B cell (primary cell): ENCODE measurements at places on chromosomes 3 and 15. TPM values are rescaled to one million over a fixed set of nuclear protein-coding genes. Genes with fewer than 3 reads are reported as not detected.

The CHL1 gene
- 5.4 and 6.2 TPM in 2 replicates for polyA plus RNA-seq

The DPPA2 gene
- 0.12 TPM in 1 of 2 replicates, not detected in the other for polyA plus RNA-seq

The ZMAT3 gene
- polyA plus RNA-seq = 3.6 and 4.3 TPM in 2 replicates

The RPN1 gene
- polyA plus RNA-seq = 40.4 and 47.7 TPM in 2 replicates

The CLRN1 gene
- polyA plus RNA-seq = not detected in 2 replicates

The SCN11A gene
- 0.07 and 0.14 TPM in 2 replicates for polyA plus RNA-seq

The CLDN11 gene
- polyA plus RNA-seq = 0.25 and 0.26 TPM in 2 replicates

The SI gene
- not detected in 2 replicates for polyA plus RNA-seq

The KNG1 gene
- not detected in 2 replicates for polyA plus RNA-seq

The THSD4 gene
- not detected in 2 replicates for polyA plus RNA-seq

The EPHB1 gene
- 0.01 and 0.06 TPM in 2 replicates for polyA plus RNA-seq

The ARRDC4 gene
- polyA plus RNA-seq = 6.7 and 13.1 TPM in 2 replicates

The TMCO5A gene
- polyA plus RNA-seq = not detected in 2 replicates

GRCh38 chr15:100941536-100941935 is 22.4 kb downstream of the LRRK1 start:
- H3K36me3 ChIP-seq = no peaks in the 10 kb centered on the region
- H3K27me3 ChIP-seq = no peaks in the 10 kb centered on the region
- peak; percentile 37 for DNase-seq
- peaks cover 39% of the 10 kb centered on the region for H3K4me1 ChIP-seq
- no peak overlapping the region for H3K27ac ChIP-seq
- H3K4me3 ChIP-seq = no peak overlapping the region

DNA sequence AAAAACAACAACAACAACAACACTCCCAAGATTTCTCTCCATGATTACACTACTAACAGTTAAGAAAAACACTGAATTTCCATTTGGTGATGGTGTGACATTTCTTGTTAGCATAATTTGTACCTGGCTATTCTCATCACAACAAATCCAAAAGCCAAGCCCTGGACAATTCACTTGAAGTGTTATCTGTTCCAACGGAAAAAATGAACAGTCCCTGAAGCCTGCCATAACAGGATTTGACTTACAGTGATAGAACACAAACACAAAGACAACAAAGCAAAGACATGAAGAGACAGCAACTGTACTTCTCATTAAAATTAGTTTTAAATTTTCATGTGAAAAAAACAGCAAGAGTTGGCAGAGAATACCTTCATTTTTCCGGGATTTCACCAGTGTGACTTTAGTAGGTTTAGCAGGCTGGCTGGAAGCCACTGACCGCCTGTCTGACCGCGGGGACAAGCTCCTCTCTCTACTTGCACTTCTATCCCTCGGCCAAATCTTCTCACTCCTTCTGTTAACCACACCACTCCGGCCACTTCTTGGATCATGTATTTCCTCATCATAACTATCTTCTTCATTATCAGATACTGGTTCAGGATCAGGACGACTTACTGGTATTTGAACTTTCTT is 56.3 kb downstream of the TJP1 start:
- no peak overlapping the region for H3K27ac ChIP-seq
- no peaks in the 10 kb centered on the region for H3K27me3 ChIP-seq
- DNase-seq = no peak
- no peaks in the 10 kb centered on the region for H3K36me3 ChIP-seq

GRCh38 chr3:127970966-127971592 is 56.0 kb downstream of the KBTBD12 start:
- H3K27ac ChIP-seq = no peak overlapping the region
- no peaks in the 10 kb centered on the region for H3K36me3 ChIP-seq
- no peak overlapping the region for H3K4me3 ChIP-seq
- peaks cover 2% of the 10 kb centered on the region for H3K27me3 ChIP-seq

GRCh38 chr3:45434996-45435395 is 46.6 kb downstream of the LARS2 start:
- no peak for DNase-seq
- H3K27ac ChIP-seq = no peak overlapping the region

GRCh38 chr15:43370310-43370974 is 401 bp downstream of the ZSCAN29 start:
- DNase-seq = no peak
- peaks cover 31% of the 10 kb centered on the region for H3K4me1 ChIP-seq
- peak overlapping the region; percentile 83 for H3K4me3 ChIP-seq
- H3K36me3 ChIP-seq = no peaks in the 10 kb centered on the region
- H3K27ac ChIP-seq = peak overlapping the region; percentile 43

DNA sequence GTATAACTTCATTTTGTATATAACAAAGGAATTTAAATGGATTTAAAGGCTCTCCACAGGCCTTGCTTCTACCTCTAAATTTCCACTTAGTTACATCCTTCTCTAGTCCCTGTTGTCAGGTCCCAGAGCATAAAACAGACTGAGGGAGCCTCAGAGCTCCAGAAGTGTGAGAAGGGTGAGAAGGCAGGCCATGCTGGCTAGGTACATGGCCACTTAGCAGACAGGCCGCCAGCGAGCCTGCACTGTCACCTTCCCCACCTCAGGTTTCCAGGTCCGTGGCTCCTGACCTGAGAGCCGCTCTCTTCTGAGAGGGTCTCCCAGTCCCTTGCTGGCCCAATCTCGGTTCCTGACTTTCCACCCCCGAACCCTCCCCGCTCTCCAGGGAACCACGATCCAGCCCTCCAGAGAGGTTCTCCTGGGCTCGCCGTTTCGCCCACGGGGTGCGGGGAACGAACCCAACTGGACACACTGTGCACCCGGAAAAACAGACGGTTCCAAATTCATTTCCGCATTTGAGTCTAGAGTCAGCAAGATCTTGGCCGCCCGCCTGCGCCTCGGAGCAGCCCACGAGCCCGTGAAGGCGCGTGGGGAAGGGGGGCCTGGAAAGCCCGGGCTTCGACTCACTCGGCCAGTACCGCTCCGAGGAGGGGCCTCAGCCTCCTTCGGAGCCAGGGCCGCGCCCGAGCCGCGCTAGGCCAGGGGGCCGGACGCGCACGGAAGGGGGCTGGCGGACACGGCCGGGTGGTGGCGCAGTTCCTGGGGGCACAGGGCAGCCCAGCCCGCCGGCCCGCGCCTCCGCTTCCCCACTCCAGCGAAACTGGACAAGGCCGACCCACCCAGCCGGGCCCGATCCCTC is 16.7 kb upstream of the SOX2 start:
- no peaks in the 10 kb centered on the region for H3K36me3 ChIP-seq
- H3K27me3 ChIP-seq = peaks cover 35% of the 10 kb centered on the region
- H3K4me3 ChIP-seq = no peak overlapping the region
- H3K27ac ChIP-seq = no peak overlapping the region
- DNase-seq = peak; percentile 13

- DNase-seq = no peak
- H3K27ac ChIP-seq = no peak overlapping the region
- no peaks in the 10 kb centered on the region for H3K27me3 ChIP-seq
- no peak overlapping the region for H3K4me3 ChIP-seq
- no peaks in the 10 kb centered on the region for H3K4me1 ChIP-seq
Observed at GRCh38 chr15:98626153-98626552, 22.2 kb upstream of the IGF1R start.

GRCh38 chr3:136818769-136819391 is at the start of gene SLC35G2:
Gene SLC35G2, plus strand, starts transcription at chr3:136819126. Its CDS starts 35,335 bp downstream, at chr3:136854461.
- peaks cover 21% of the 10 kb centered on the region for H3K4me1 ChIP-seq
- no peak within 1 kb of the TSS for H3K27ac ChIP-seq
- peak within 1 kb of the TSS; percentile 66 for H3K4me3 ChIP-seq
- H3K36me3 ChIP-seq = no peaks in the 10 kb centered on the region
- peak; percentile 38 for DNase-seq
- peaks cover 40% of the 10 kb centered on the region for H3K27me3 ChIP-seq

GRCh38 chr15:101455291-101456025 is 34.0 kb downstream of the PCSK6 start:
- no peak overlapping the region for H3K4me3 ChIP-seq
- H3K27me3 ChIP-seq = peaks cover 4% of the 10 kb centered on the region
- DNase-seq = no peak
- H3K4me1 ChIP-seq = peaks cover 9% of the 10 kb centered on the region
- H3K36me3 ChIP-seq = no peaks in the 10 kb centered on the region

DNA sequence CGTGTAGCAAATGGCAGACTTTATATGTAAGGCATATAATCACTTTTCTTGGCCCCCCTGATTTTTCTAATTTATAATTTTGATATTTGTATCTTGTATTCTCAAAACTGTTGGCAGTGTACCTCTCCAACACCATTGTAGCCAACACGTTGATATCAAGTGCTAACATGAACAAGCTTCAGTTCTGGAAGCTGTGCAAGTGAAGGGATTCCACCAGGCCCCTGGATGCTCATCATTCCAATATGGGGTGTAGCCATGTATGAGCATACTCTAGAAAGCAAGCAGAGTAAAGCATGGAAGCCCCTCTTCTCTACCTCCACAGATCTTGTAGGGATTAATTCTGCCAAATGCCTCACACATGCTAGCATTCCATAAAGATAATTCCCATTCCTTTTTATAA is 211.3 kb downstream of the MYRIP start:
- no peaks in the 10 kb centered on the region for H3K27me3 ChIP-seq
- H3K4me3 ChIP-seq = no peak overlapping the region
- H3K27ac ChIP-seq = no peak overlapping the region
- H3K4me1 ChIP-seq = no peaks in the 10 kb centered on the region
- DNase-seq = no peak
- H3K36me3 ChIP-seq = no peaks in the 10 kb centered on the region

DNA sequence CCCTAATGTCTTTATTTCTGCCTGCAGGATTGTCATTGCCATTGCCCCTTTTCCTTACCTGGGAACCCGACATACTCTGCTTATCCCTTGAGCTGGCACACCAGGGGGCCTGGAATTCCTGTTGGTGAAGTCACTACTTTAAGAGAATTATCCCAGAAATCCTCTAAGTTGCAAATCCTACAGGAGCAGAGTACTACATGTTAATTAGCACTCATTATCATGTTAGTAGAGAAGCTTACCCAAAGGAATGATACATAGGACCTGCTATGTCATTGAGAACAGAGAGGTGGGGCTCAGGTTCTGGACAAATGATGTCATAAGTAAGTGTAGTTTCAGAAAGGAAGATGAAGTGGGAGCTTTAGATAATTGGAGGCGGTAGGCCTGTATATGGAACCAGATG is 27.4 kb downstream of the SCG5 start:
- no peak overlapping the region for H3K4me3 ChIP-seq
- H3K27me3 ChIP-seq = no peaks in the 10 kb centered on the region
- no peaks in the 10 kb centered on the region for H3K36me3 ChIP-seq
- no peak overlapping the region for H3K27ac ChIP-seq

- no peak overlapping the region for H3K27ac ChIP-seq
- no peak for DNase-seq
- H3K36me3 ChIP-seq = no peaks in the 10 kb centered on the region
- H3K4me1 ChIP-seq = no peaks in the 10 kb centered on the region
Observed at GRCh38 chr3:63193647-63194046, 84.5 kb upstream of the SYNPR start.

DNA sequence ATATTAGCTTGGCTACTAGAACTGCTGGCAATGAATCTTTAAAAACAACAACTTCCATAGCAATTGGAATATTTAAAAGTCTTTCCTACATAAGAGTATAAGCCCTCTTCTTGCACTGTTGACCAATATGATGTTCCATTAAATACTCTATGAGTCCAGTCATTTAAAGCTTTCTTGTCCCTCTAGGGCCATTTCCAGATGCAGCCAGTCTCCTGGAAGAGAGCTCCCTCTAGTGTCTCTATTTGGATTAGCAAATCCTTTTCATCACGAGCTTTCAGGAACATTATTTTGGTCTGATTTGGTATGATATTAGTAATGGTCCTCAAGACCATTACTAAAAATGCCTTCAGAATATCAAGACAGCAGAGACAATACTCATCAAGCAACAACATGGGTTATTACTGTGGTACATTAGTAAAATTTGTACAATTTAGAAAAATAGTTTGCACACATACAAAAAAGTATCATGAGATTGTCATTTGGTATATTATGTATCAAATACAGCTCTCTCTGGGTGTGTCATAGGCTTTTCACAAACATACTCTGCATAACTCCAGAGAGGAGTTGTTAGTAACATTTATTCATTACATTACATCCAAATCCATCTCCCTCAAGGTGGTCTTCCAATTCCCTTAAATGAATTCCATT is 101.3 kb downstream of the DPH6 start:
- peak; percentile 26 for DNase-seq
- H3K4me3 ChIP-seq = no peak overlapping the region
- H3K27ac ChIP-seq = no peak overlapping the region
- no peaks in the 10 kb centered on the region for H3K4me1 ChIP-seq
- H3K27me3 ChIP-seq = no peaks in the 10 kb centered on the region

- no peaks in the 10 kb centered on the region for H3K36me3 ChIP-seq
- H3K27ac ChIP-seq = no peak overlapping the region
- H3K4me1 ChIP-seq = no peaks in the 10 kb centered on the region
Observed at GRCh38 chr3:181915551-181915950, 203.8 kb downstream of the SOX2 start.

- H3K27me3 ChIP-seq = peaks cover 2% of the 10 kb centered on the region
- DNase-seq = no peak
Observed at GRCh38 chr3:25542492-25543039, 114.5 kb downstream of the RARB start.

- H3K4me3 ChIP-seq = peak overlapping the region; percentile 86
- DNase-seq = no peak
- H3K27ac ChIP-seq = peak overlapping the region; percentile 91
- H3K36me3 ChIP-seq = peaks cover 19% of the 10 kb centered on the region
- H3K4me1 ChIP-seq = peaks cover 29% of the 10 kb centered on the region
Observed at GRCh38 chr15:82810061-82810889, 847 bp downstream of the WHAMM start.

- no peaks in the 10 kb centered on the region for H3K27me3 ChIP-seq
- H3K4me3 ChIP-seq = no peak overlapping the region
- no peak for DNase-seq
- no peak overlapping the region for H3K27ac ChIP-seq
- no peaks in the 10 kb centered on the region for H3K36me3 ChIP-seq
- no peaks in the 10 kb centered on the region for H3K4me1 ChIP-seq
Observed at GRCh38 chr15:28969511-28970085, 83.8 kb downstream of the APBA2 start.

DNA sequence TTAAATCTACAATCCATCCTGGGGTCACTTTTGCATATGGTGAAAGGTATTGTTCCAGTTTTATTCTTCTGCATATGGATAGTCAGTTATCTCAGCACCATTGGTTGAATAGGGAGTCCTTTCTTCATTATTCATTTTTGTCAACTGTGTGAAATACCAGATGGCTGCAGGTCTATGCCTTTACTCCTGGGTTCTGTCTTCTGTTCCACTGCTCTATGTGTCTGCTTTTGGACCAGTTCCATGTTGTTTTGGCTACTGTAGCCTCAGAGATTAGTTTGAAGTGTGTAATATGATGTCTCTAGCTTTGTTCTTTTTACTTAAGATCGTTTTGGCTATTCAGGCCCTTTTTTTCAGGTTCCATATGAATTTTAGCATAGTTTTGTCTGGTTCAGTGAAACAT is 795.8 kb downstream of the OTOL1 start:
- no peaks in the 10 kb centered on the region for H3K36me3 ChIP-seq
- H3K27me3 ChIP-seq = no peaks in the 10 kb centered on the region
- no peak overlapping the region for H3K4me3 ChIP-seq
- no peaks in the 10 kb centered on the region for H3K4me1 ChIP-seq
- no peak for DNase-seq
- H3K27ac ChIP-seq = no peak overlapping the region

- H3K4me3 ChIP-seq = no peak overlapping the region
- no peaks in the 10 kb centered on the region for H3K4me1 ChIP-seq
- DNase-seq = no peak
- H3K27ac ChIP-seq = no peak overlapping the region
- no peaks in the 10 kb centered on the region for H3K36me3 ChIP-seq
- no peaks in the 10 kb centered on the region for H3K27me3 ChIP-seq
Observed at GRCh38 chr3:151971814-151972579, 98.6 kb downstream of the SUCNR1 start.

- no peak overlapping the region for H3K27ac ChIP-seq
- no peaks in the 10 kb centered on the region for H3K36me3 ChIP-seq
- H3K4me1 ChIP-seq = no peaks in the 10 kb centered on the region
Observed at GRCh38 chr3:146180376-146180775, 19.4 kb upstream of the PLOD2 start.

- H3K36me3 ChIP-seq = no peaks in the 10 kb centered on the region
- H3K4me3 ChIP-seq = no peak overlapping the region
- H3K4me1 ChIP-seq = peaks cover 15% of the 10 kb centered on the region
- H3K27ac ChIP-seq = no peak overlapping the region
- DNase-seq = no peak
Observed at GRCh38 chr15:77402740-77403379, 17.0 kb downstream of the PEAK1 start.
